ENCODE measurements at places on chromosomes 3 and 15.

- DNase-seq, result no peak
These were observed 122.4 kb downstream of the SMAD6 start for GRCh38 chr15:66824424-66824823.

DNA sequence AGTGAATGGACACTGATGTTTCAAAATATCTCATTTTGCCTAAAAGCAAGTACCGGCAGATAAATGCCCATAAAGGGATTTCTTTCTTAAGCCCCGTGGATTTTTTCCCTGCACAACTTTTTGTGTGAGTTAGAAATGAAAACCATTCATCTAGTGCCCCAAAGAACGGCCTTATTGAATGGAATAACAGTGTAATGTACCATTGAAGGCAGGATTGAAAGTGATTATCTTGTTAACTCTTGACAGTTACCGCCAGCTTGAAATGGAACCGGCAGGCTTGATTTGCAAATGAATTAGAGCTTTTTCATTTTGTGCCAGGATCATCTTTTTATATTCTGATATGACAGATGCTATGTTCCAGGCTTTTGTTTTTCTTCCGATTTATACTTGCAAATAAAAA, 162.2 kb downstream of the RSRC1 start:
- no peak for DNase-seq

DNA sequence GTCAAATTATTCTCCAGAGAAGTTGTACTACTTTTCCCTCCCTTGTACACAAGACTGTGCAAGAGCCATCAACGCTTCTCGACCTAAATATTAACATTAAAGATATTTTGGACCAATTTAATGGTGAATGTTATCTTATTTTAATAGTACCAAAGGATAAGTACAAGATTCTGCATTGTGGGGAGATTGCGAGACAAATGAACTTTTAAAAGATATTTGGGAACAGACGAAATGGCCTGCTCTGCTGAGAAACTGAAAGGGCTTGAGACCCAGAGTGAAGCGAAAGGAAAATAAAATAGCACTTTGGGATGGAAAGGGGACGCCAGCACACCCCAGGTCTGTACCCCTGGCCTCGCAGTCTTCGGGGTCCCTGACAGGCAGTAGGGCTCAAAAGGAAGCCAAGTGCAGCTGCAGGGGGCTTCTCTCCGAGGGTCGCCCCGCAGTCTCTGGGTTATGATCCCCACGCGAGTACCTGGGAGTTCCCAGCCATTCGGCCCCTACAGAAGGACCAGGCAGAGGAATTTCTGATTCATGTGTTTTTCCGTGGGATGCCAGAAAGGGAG, 97.6 kb upstream of the VGLL3 start:
- no peak for DNase-seq

GRCh38 chr3:179715582-179715981, 62.7 kb downstream of the USP13 start:
- DNase-seq, result no peak

DNA sequence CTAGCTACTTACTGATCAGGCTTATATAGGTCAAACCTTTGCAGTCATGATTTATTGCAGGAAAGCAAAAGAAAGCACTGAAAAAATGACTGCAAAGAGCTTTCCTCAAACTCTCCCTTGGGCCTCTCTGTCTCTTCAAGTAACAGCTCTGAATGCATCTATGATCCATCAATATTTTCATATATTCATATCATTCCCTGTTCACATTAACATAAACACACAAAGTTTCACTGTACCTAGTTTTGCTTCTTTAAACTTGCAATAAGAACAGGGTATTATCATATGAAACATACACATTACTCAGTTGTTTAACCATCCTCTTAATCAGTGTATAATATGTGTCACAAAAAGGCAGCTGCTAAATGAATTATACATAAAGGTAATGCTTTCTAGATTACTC, 107.9 kb upstream of the ARL6 start:
- no peak for DNase-seq

- no peak for DNase-seq
These were observed 87.4 kb downstream of the ADAMTS9 start for GRCh38 chr3:64600246-64600950.

- DNase-seq, result no peak
These were observed 48.1 kb downstream of the IQSEC1 start for GRCh38 chr3:13025090-13025489.

- DNase-seq, result no peak
These were observed 24.2 kb upstream of the C15orf39 start for GRCh38 chr15:75177360-75178071.

- no peak for DNase-seq
These were observed 346.1 kb downstream of the SI start for GRCh38 chr3:164732166-164732565.

DNA sequence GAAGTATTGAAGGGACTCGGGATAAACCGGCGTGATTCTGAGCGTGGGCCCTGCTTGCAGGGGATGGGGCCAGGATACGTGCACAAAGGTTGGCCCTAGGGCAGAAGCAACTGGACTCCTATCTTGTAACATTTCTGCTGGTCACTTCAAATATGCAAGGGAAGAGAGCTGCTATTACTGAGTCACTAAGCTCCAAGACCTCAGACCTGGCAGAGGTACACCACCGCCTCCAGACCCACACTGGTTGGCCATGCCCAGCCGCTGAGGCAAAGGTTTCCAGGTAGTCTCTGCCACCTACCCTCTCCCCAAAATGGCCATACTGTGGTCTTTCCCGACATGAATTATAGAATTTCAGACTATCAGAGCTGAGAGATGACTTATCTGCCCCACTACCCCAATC, 13.4 kb upstream of the STRA6 start:
- no peak for DNase-seq

Measured in activated CD4-positive, alpha-beta T cell treated with anti-CD3 and anti-CD28 coated beads, Interleukin-2, Interleukin-6, amounts not matched to agents 100 ng/mL and 50 ng/mL, durations not matched to agents 16 hours and 8 hours (primary cell).